ENCODE measurements at places on chromosomes 3 and 15.

DNA sequence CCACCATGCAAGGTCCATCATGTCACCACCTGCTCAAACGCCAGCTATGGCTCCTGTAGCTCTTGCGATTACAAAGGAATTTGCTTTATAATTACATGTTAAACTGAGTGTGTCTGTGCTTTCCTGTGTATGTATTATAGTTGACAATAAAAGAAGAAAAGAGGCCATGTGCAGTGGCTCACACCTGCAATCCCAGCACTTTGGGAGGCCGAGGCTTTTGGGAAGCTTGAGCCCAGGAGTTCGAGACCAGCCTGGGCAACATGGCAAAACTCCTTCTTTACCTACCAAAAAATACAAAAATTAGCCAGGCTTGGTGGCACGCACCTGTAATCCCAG is 27.0 kb downstream of the ATRIP start:
- DNase-seq: no peak

DNA sequence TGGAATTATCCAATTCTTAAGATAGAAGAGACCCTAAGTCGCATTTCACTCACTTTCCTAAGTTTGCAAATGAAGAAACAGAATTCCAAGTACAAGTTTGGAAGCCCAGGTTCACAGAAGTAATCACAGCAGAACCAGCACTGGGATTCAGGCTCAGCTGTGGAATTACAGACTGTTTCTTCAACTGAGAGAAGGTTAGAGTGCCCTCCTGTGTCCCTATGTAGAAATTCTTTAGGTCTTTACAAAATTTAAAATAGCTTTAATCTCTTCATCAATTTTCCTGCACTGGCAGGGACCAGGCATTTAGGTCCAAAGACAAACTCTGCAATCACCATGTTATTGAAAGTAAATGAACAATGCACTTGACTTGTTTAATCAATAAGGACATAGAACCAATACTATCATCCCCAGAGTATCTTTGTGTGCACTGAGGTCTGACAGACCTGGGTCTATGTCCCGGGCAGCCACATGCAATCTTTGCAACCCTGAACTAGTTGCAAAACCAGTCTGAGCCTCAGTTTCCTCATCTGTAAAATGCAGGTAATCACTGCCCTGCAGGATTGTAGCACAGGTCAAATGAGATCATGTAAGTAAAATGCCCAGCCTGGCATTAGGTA is 96.3 kb upstream of the ZBED2 start:
- DNase-seq: peak; percentile 37

GRCh38 chr3:3632449-3632848 is 166.8 kb upstream of the LRRN1 start:
- no peak for DNase-seq

- no peak for DNase-seq
Measured at GRCh38 chr3:70947579-70947978, 635.1 kb upstream of the MDFIC2 start.

DNA sequence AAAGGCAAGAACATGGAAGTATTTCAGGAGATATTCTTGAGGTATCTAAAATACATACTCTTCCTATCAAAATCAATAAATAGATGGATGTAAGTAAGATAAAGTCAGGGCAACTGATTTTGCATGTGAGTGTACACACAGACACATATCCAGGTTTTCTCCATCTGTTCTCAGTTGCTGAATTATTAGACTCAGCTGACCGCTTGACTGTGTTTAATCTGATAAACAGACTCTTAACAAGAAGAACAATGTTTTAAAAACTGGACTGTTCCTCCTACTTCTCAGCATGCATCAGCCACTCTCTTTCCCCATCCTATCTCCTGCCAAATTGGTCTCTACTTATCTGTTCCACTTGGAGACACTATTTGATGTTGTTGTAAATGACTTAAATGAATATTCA is 73.5 kb downstream of the GOLGA8G start:
- DNase-seq: peak; percentile 1

DNA sequence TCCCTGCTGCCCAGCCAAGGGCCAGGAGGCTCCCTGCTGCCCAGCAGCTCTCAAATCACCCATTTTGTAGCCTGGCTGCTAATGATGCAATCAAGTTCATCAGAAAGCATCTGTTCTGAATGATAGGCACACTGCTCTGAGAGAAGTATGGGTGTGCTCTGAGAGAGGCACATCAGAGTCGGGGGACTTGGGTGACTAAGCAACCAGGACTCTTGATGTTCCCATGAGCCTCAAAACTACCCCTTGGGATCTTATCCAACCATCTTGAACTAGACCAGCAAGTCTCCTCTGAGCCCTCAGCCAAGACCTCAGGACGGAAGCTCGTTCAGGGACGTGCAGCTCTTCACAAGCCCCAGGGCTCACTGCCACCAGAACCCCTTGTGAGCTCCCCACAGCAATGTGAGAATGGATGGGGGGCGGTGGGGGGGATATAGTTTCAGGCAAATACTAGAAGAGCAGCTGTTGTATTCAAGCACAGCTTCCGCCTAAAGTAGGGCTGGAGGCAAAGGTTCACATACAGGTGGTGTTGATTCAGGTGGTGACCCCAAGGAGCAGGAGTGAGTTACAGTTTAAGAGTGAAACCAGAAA is 52.2 kb upstream of the HES1 start:
- no peak for DNase-seq

- no peak for DNase-seq
Measured at GRCh38 chr3:14391033-14391432, 11.4 kb upstream of the SLC6A6 start.

GRCh38 chr3:122800706-122801237 is 5.9 kb downstream of the SLC49A4 start:
- DNase-seq: no peak

GRCh38 chr15:88901508-88902220 is 6.3 kb upstream of the HAPLN3 start:
- no peak for DNase-seq

DNA sequence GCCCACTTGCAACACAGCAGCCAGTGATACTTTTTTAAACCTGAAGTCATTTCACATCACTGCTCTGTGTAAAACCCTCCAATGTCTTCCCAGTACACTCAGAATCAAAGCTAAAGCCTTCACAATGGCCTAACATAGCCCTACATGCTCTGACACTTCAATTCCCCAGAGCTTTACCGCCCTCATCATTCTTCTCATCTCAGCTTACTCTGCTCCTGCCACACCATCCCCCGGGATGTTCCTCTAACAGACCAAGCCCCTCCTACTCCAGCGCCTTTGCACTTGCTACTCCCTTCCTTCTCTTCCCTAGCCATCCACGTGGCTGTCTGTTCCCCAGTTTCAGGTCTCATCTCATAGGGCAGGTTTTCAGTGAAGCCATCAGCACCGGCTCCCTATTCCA is 194.0 kb downstream of the SSR3 start:
- DNase-seq: peak; percentile 80

Measured in SK-N-DZ (cell line).